ENCODE measurements at places on chromosomes 4 and X.

- DNase-seq, result no peak
Measured at GRCh38 chrX:96433409-96434077, 251.1 kb upstream of the DIAPH2 start.

GRCh38 chr4:128848461-128848860 is 39.0 kb downstream of the JADE1 start:
- DNase-seq, result no peak

DNA sequence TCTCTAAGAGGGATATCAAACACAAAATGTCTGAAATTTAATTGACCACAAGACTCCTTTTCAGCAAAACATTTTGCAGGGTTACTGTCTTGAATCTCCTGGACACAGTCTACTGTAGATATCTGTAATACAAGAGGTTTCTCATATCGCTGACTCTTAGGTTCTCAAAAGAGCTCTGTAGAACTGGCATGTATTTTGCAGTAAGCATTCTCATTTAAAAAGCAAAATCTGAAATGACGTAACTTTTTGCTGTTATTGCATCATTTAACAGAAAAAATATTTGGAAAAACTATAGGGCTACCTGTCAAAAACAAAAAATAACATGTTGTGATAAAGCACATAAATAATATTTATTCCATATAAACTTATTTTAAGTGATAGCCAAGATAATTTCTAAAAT is 114.2 kb downstream of the CDS1 start:
- DNase-seq, result peak; percentile 13

- DNase-seq, result no peak
Measured at GRCh38 chrX:16251782-16252181, 84.5 kb downstream of the MAGEB17 start.

DNA sequence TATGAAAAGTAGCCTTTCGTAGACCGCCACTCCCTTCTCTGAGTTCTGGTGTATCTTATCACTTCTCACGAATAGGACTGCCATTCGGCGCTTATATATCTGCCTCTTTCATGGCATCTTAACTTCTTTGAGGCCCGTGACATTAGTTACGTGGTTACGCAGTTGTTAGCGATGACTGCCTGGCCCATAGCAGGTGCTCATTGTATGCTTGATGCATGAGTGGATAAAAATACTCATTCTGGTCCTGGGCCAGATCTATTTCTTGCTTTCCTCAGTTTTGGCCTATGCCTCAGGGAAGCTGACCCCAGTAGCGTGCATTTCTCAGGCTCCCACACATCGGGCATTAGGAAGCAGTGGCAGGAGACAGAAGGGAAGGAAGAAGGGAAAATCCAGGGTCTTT is 60.7 kb upstream of the PITX2 start:
- no peak for DNase-seq

DNA sequence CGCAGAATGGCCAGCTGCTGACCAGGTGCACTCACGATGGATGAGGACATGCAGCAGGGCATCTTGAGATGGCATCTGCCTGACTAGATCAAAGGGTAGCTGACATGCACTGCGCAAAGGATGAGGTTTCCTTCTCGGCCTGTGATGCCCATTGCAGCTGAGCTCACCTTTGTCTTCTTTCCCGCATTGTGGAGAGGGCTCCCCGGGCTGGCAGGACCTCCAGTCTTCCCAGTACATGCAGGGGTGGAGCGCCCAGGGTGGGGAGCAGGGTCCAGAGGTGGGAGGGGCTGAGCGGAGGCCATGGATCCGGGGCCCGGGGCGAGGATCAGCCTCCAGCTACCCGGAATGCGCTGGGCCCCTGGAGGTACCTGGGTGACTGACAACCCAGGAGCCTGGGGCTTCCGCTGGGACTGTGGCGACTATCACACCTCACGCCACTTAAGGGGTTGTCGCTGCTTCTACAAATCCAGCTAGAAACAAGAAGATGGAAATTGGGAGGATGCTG is 12.0 kb downstream of the TREX2 start:
- DNase-seq, result no peak

DNA sequence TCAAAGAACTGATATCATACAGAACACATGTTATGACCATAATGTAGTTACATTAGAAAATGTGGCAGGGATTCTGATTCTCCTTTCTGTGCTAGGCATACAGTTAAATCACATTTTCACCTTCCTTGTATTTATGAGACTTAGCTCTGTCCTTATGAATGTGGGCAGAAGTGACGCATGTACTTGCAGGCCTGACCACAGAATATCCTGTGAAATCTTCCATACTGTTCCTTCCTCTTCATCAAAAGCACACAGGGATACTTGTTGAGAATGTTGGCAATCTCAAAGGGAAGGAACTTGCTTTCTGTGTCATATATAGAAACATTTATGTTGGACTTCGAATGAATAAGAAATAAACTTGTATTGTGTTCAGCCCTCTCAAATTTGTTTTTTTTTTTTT is 17.2 kb upstream of the MYOZ2 start:
- no peak for DNase-seq

DNA sequence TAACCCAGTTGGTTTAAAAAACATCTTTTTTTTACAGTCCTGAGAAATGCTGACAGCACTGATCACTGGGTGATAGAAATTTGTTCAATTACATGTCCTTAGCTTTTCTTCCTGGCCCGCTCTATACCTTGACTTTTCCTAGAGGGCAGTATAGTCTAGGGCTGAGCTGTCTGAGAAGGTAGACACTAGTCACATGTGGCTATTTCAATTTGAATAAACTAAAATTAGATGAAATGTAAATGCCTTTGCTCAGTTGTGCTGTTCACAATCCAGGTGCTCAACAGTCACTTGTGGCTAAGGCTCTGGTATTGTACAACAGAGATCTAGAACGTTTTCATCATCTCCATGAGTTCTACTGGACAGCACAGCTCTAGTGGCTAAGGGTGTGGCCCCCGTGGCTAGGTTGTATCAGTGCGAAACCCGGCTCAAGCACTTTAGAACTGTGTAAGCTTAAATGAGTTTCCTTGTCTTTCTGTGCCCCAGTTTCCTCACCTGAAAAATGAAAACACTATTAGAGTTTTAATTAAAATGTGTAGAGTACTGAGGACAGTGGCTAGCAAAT is 111.6 kb upstream of the WDR17 start:
- peak; percentile 8 for DNase-seq
